ENCODE measurements at places on chromosomes 16 and 17. TPM values are rescaled to one million over a fixed set of nuclear protein-coding genes. Genes with fewer than 3 reads are reported as not detected.

The EXOC7 gene
- 81.8 TPM for total RNA-seq

The TVP23A gene
- total RNA-seq, result not detected

The ITGAL gene
- total RNA-seq, result not detected

The ATP2C2 gene
- total RNA-seq, result not detected

The G6PC1 gene
- not detected for total RNA-seq

- no peak for DNase-seq
Measured at GRCh38 chr16:87095271-87095670, 221.9 kb downstream of the C16orf95 start.

- DNase-seq, result no peak
Measured at GRCh38 chr16:3727806-3728381, 10.6 kb upstream of the TRAP1 start.

- peak; percentile 43 for DNase-seq
Measured at GRCh38 chr17:35257208-35257659, 14.4 kb downstream of the SLFN5 start.

DNA sequence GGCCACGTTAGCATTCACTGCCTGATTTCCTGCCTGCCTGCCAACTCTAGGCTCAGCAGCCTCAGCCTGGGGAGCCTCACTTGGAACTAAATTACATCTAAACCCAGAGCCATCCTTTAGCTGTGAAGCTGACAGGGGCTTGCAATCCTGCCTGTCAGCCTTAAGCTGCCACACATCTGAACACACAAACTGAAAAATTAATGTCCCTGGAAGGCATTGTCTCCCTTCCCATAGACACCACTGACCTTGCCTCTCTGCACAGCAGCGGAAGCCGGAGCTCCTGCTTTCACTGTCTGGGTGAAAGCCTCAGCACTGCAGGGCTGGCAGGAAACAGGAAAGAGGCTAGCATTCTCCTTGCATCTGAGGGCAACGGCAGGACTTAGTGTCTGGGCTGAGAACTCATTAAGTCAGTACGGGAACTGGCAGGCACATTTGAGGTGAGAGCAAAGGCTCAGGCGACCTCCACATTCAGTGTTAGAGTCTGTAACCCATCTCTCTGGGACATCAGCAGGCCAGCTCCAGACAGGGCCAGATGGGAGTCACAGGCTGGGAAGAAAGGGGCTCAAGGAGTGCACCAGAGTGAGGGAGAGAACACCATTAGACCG is 452.4 kb upstream of the C16orf82 start:
- no peak for DNase-seq

DNA sequence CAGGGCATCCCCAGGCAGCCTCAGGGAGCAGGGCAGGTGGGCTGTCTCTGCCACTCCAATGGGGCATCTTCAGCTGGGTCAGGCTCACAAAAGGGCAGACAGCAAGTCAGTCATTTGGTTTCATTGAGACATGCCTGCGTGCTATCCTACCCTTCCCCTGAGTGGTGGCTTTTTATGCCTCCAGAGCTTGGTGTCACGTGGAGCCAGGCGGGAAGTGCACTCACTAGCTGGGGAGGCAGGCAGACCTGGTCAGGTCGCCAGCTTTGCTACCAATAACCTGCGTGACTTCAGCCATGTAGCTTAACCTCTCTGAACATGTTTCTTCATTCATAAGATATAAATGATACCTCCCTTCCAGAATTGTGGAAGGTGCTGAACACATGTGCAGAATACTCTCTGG is 415.0 kb downstream of the SOX9 start:
- no peak for DNase-seq

- DNase-seq, result no peak
Measured at GRCh38 chr17:63853260-63853659, 10.8 kb upstream of the SMARCD2 start.
